ENCODE measurements at places on chromosomes 11 and 22.

GRCh38 chr11:65454311-65454695 is 31.7 kb downstream of the NEAT1 start:
- DNase-seq: peak; percentile 72

GRCh38 chr22:28074526-28074925 is 155.5 kb upstream of the PITPNB start:
- DNase-seq: no peak

DNA sequence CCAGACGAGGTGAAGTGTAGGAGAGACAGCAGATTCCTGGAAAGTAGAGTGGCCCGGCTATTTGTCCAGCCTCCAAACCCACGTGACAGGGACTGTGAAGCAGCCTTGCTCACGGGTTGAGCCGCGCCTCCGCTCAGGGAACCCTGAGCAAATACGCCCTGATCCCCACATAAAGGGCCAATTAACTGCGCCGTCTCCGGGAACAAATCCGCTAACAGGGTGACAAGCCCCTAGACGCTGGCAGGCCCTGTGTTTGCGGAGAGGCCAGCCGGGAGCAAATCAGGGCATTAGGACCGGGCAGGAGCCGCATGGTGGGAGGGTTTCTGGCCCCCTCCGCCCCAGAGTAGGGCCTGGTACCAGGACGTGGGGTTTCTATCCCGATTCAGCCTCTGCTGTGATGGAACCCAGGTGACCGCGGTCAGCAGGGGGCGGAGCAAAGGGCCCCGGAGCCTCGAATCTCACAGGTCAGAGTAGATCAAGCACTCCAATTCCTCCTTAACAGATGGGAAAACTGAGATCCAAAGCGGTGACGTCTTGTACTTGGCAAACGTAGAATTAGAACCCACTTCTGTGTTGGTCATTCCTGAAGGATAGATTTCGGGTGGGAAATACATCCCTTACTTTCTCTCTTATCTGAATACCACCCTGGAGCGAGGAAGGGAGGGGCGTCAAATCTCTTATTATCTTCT is 2.0 kb upstream of the ROBO3 start:
- peak; percentile 47 for DNase-seq

DNA sequence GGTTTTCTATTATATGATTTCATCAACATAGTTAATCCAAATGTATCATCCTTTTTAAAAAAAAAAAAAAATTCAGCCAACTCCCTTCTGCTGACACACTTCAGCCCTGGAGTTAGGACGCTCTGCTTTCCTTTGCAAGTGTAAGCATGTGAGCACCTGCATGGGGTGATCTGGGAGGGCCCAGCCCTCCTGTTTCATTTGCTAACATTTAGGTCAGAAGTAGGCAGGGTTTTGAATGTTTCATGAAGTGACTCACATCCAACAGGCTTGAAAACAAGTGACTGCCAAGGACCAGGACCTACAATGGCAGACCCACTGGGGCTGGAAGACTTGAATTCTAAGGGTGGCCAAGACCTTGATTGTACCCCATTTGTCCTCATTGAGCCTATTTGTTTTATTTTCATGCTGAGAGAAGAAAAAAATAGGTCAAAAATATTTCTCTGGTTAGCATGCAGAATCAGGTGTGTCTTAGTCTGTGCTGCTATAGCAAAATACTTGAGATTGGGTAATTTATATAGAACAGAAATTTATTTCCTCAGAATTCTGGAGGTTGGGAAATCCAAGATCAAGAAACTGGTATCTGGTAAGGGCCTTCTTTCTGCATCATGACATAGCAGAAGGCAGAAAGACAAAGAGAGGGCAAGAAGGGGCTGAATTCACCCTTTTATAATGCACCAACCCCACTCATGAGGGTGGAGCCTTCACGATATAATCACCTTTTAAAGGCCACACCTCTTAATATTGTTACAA is 137.6 kb downstream of the CD44 start:
- no peak for DNase-seq

- DNase-seq: no peak
These were observed 6.9 kb upstream of the TUBA8 start for GRCh38 chr22:18103527-18104269.

Data from tibial artery (tissue), 4 donors.